AG04450 (cell line): ENCODE measurements at places on chromosomes 11 and 22. TPM values are rescaled to one million over a fixed set of nuclear protein-coding genes. Genes with fewer than 3 reads are reported as not detected.

NLRP14 gene
- polyA plus RNA-seq = 0.02 and 0.06 TPM in 2 replicates

OR6A2 gene
- 0.02 and 0.06 TPM in 2 replicates for polyA plus RNA-seq

TREH gene
- polyA plus RNA-seq = not detected in 2 replicates

MPZL2 gene
- polyA plus RNA-seq = not detected in 2 replicates

TXNRD2 gene
- polyA plus RNA-seq = 13.3 and 15.8 TPM in 2 replicates

LAMTOR1 gene
- polyA plus RNA-seq = 89.1 and 120 TPM in 2 replicates

HMOX1 gene
- 55.2 and 69.7 TPM in 2 replicates for polyA plus RNA-seq

DDX25 gene
- polyA plus RNA-seq = not detected in 2 replicates

GLYAT gene
- not detected in 2 replicates for polyA plus RNA-seq

GRCh38 chr11:104060820-104061219 lies 24.4 kb downstream of the DDI1 start:
- DNase-seq = no peak

GRCh38 chr11:113394919-113395318 lies 7.3 kb downstream of the ANKK1 start:
- DNase-seq = no peak

DNA sequence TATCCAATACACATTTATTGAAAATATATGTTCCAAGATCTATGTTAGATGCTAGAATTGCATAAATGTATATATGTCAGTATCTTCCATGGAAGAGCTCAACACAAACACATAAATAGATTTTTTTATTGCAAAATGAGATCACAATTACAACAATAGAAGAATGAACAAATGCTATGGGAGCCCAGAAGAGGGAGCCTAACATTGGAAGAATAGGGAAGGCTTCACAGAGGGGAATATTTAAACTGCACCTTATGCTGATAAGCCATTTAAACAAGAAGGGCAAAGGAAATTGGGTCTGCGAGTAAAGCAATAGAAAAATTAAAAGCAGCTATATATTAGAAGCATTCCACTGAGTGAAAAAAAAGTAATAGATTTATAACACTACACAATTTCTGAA lies 96.1 kb upstream of the LRRC55 start:
- DNase-seq = no peak

DNA sequence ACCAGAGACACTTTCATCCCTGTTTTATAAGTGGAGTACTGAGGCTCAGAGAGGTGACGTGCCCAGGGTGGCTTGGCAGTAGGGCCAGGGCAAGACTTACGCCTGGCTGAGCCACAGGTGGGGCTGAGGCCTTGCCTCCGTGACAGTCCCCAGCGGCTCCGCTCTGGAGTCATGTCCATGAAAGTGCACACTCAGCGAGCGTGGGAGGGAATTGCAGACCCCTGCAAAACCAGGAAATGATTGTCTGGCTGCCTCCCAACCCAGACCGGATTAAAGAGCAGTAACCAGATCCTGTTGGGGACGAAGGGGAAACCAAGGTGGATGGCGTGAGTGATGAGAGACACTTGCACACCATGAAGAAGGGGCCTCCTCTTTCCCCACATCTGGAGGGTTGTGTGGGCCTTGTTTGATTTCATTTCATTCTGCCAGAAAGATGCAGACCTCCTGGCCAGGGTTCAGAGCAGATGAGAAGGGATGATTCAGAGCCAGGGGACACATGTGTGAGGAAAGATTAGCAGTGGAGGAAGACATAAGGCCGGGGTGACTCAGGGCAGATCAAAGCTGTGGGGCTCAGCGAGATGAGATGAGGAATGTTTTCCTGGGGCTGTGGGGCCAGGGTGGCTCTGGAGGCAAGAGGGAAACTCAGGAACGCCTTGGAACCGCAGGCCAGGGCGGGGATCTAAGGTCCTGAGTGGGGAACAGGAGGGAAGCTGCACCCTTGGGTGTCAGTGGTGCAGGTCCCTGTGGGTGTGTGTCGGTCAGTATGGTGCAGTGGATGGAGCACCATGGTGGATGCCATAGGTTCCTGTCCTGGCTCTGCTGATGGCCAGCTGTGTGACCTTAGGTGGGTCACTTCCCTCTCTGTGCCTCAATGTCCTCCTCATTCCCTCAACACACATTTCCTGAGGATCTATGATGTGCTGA lies 29.9 kb upstream of the LRRC32 start:
- DNase-seq = peak; percentile 89

DNA sequence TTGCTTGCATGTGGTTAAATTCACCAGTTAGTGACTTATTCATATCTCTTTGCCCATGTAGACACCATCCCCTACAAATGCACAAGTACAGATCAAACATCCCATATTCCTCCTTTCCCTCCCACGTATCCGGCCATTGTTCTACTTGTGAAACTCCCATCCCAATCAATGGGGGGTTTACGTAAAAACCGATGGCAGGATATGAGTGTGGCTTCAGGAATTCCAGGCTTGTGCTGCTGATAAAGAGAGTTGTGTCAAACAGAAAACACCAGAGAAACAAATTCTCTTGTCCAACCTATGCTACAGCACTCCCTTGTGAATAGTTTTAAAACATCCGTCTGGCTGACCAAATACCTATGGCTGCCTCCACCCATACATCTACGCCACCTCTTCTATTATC lies 15.5 kb downstream of the FLI1 start:
- peak; percentile 84 for DNase-seq

- DNase-seq = no peak
Measured at GRCh38 chr11:856397-856796, 13.7 kb downstream of the TSPAN4 start.

GRCh38 chr11:75334402-75334891 lies 17.0 kb downstream of the ARRB1 start:
- no peak for DNase-seq

GRCh38 chr11:113073290-113073953 lies 112.2 kb downstream of the NCAM1 start:
- no peak for DNase-seq

- DNase-seq = peak; percentile 30
Measured at GRCh38 chr11:132588366-132588765, 943.9 kb downstream of the OPCML start.

DNA sequence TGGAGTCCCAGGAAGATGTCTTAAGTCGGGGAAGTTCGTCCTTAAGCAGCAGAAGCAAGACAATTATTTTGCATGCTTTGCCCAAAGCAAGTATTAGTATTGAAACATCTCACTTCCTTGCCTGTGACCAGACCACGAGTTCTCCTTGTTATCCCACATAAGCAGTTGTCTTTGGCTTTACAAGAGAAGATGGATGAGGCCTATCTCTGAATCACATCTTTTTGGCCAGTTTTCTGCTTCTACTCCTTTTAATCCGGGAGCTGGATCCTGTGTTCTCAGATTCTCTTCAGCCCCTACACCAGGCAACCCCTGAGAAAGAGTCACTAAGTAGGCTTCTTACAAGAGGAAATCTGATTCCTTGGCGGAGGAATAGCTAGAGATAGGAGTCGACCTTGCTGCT lies 2.1 kb downstream of the SYT9 start:
- no peak for DNase-seq

DNA sequence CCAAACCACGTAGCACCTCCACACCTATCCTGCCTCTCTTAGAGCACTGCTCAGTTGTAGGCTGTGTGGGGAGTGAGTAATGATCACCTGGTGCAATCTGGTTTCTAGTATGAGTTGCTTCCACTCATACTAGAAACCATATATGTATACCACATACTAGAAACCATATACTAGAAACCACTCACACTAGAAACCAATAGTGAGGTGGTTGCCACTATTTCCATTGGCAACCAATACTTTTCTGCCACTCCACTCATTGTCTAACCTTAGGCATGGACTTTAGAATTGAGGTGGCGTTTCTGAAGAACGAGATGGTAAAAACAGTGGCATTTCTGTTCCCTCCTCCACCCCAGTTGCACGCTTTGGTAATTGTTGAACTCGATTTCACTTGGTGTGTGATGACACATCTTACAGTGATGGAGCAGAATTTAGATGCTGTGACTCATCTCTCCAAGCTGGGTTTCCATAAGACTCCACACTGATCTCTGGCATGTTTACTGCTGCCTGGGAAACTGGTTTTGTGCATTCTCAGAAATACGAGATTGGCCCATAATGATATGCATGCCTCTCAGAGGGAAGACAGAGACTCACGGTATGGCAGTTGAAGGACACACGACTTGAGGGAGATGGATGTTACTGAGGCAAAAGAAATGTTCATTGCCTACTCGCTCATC lies 82.9 kb downstream of the KIRREL3 start:
- peak; percentile 94 for DNase-seq

DNA sequence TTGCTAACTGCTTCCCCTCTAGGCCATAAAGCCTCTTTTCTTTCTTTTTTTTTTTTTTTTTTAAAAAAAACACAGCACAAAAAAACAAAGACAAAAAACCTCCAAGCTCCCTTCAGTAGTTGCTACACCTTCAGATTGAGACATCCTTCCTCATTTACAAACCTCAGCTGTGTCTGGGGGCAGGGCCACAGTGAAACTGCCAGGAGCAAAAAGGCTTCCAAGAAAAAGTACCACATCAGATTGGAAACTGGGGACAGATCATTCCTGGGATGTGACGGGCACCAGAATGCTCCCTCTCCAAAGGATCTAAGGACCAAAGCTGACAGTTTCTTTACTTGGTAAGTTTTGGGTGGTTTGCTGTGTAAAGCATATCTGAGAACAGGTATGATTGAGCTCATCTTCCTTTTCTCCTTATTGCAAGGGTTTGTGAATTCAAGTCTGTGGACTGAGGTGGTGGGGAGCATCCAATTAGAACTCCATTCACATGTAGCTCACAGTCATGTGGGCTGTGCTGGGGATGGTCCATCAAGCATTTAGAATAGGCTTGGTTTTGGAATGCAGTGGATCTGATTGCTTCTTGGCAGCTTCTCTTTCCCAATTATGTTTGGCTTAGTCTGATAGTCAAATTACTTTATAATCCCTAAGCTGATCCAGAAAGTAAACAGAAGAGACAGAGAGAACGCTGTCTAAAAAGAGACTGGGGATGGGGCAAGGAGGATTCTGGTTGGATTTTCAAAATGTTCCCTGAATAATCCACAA lies 705 bp downstream of the BBOX1 start:
- no peak for DNase-seq

DNA sequence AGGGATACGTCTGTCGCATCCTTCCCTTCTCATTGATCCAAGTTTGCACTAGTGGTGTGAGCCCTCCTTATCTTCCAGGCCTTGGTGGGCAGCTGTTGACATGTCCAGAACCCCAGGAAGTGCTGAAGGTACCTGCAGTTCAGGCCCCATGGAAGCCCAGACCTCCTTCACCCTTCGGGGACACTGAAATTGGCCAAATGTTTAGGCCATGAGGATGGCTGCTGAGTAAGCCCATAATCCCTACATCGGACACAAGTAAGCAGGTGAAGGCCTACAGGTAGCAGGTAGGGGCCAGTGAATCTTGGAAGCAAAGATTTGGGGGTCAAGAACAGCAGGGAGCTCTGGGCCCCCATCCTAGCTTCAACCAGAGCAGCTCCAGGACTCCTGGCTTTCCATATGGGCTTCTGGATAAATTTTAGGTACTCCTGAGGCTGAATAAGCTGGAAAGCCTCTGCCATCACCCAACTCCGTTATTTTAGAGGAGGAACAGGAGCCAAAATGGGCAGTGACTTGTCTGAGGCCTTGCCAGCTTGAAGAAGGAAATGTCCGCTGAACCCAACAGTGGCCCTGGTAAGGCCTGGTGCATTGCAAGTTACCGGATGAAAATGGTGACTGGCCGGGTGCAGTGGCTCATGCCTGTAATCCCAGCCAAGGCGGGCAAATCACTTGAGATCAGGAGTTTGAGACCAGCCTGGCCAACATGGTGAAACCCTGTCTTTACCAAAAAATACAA lies 45.2 kb downstream of the MORC2 start:
- DNase-seq = no peak
